ENCODE measurements at places on chromosomes 12 and 14.

GRCh38 chr12:59736359-59736758 is 140.5 kb downstream of the SLC16A7 start:
- no peak for DNase-seq

- DNase-seq, result no peak
Measured at GRCh38 chr12:105175397-105175990, 60.5 kb downstream of the APPL2 start.

DNA sequence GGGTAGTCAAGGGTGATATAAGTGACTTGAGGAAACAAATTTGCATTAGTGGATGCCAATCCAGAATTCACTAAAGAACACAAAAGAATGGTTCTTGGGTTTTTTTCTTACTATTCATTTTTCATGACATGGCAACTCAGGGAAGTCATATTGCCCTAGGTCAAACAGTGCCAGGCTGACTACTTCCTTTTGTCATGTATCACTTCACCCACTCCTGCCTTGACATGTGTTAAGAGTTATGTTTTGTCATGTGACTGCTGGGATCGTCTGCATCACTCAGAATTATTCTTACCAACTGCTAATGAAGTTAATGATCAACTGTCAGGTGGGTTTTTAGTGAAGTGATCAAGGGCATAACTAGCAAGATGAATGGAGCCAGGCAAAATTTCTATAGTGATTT is 74.2 kb downstream of the PRORP start:
- no peak for DNase-seq

GRCh38 chr12:121072147-121072546 is 33.1 kb upstream of the OASL start:
- no peak for DNase-seq

DNA sequence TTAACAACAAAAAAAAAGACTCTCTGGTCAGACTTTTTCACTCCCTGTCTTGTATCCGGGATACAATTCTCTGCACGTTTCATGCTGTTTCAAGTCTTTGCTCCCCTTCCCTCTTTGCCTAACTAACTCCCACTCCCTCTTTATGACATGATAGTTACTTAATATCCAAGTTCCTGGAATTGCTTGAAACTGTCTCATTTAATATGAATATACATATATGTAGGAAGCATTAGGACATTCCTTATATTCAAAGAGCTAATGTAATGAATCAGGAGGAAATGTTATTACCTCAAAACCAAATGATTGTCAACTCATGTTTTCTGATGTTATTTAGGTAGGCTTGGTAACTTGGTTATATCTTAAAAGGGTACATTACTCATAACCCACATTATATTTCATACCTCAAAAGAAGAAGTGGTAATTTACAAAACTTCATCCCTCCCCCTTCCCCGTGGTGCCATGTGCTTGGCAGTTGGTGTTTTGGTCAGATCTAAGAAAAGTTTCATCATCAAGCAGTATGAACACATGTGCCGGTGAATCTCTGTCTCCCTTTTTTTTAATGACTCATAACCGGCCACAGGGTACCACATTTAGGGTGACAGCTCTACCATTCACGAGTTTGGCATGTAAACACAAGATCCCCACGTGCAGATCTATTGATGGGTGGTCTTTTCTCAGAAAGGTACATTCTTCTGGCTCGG is 56.5 kb downstream of the HCAR2 start:
- DNase-seq, result no peak

DNA sequence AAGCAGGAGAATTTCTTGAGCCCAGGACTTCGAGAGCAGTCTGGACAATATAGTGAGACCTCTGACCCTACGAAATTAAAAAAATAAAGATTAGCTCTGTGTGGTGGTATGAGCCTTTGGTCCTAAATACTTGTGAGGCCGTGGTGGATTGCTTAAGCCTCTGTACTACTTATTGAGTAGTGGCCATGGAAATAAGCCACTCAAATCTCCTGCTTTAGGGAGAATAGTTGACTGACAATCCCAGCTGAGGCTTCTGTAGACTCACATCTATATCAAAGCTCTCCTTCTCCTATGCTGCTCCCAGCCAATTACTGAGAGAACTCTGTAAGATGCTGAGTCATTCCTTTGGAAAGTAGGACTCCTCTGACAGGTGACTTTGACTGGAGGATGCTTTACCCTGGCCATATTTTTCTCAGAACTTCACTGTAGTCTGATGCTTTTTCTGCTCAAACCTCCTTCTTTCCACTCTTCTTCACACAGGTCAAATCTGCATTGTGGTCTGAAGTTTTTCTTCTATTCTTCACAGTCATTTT is 420.2 kb downstream of the SLC6A15 start:
- no peak for DNase-seq

- no peak for DNase-seq
Measured at GRCh38 chr14:90040411-90040810, 21.4 kb upstream of the KCNK13 start.

DNA sequence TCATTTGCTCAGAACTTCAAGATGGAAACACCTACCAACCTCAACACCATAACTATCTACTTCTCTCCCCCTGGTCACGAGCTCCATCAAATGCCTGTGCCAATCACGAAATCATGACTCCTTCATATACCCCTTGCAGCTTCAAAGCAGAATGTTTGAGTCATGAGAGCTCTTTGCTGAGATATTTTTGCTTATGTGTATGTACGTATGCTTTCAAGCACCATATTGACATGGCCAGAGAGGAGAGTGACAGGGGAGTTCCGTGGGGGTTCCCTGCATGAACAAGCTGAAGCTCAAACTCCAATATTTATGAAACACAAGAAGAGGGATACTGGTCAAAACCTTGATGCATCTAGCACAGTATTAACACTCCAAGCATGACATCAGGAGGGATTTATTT is 374.4 kb downstream of the DPF3 start:
- DNase-seq, result no peak

DNA sequence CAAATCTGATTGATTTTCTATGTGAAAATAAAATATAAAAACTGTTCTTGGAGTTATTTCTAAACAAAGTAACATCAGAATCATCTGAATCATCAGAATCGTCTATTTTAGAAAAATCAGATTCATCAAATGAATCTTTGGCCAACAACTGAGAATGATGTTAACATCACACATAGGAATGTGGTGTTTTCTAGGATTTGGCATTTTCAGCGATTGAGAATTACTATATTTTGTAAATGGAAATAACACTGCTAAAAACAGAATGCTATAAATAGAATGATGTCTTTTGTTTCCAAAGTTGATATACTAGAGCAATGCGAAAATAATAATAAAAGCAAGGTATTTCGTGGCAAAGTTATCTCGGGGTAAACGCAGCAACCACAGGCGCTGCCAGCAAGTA is 73.9 kb upstream of the EVL start:
- DNase-seq, result no peak

DNA sequence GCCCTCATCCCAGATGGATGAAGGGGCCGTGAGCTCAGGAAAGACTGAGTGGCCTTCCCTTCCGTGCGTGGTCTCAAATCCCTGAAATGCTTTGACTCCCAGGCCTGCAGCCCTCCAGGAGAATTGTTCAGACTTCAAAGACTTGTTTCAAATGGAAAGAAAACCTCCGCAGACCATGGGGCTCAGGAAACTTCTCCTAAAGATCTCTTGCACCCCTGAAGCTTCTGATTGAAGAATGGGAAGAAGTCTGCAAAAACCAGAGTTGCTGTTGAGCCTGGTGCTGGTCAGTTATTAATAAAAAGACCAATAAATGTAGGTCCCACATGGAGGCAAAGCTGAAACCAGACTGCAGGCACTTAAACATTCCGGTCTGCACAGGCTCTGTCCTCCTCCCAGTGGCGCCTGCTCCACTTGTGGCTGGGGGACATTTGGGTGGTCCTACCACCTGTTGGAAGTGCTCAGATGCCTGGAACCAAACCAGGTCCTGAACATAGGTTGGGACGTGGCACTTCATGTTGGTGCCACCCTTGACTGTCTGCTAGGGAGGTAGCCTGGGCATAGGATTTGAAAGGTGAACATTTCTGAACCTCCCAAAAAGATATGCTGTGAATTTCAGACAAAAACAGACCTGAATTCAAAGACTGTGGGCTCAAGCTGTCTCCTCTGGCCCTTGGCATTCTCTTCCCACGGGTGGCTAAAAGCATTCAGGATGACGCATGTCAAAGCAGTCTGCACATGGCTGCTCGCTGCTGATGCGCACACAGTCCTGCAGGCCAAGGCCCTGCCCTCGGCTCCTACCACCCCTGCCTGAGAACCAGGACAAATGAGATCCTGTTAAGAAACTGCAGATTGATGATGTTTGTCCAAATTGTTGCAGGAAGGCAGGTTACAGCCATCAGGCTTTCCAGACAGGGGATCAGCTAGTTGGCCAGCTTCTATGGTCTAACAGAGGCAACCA is 36.2 kb upstream of the MEG3 start:
- no peak for DNase-seq

DNA sequence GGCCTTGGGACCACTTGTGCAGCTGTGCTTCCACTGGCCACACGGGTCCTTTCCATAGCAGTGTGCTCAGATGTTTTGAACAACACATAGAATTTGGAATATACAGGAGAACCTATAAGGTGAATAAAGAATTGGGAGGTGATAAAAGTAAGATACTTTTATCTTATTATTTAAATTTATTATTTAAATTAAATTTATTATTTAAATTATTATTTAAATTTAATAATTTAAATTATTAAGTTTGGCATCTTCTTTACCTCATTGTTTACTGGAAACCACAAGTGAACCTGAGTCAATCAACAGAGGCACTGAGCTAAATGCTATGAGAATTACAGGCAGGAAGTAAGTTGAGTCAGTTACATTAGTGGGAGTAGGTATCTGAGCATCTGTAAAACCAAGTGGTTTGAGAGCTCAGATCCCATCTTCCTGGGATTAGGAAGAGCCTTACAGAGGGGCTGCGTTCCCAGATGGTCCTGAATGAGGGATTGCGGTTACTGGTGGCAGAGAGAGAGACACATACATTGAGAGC is 103.1 kb downstream of the ESR2 start:
- no peak for DNase-seq

DNA sequence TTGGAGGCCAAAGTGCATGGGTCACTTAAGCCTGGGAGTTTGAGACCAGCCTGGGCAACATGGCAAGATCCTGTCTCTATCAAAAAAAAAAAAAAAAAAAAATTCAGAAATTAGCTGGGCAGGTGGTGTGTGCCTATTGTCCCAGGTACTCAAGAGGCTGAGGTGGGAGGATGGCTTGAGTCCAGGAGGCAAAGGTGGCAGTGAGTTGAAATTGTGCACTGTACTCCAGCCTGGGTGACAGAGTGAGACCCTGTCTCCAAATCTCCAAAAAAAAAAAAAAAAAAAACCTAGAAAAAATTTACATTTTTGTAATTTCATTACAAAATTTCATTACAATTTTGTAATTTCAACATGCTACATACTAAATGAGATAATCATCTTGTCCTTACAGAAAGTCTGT is 42.7 kb downstream of the SYNE2 start:
- no peak for DNase-seq

- DNase-seq, result peak; percentile 32
Measured at GRCh38 chr12:51533799-51534198, 57.2 kb upstream of the SCN8A start.

DNA sequence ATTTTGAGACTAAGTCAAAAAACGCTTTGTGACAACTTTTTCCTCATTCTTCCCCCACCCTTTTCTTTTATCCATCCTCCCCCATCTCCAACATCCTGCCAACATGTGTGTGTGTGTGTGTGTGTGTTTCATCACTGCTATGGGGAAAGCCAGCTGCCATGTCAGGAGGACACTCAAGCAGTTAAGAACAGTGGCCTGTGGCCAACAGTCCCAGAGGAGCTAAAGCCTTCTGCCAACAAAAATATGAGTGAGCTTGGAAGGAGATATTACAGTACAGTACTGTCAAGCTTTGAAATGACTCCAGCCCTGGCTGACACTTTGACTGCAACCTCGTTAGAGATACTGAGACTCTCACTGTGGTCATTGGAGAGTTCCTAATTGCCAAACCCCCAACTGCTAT is 5.0 kb upstream of the CSRP2 start:
- DNase-seq, result no peak

DNA sequence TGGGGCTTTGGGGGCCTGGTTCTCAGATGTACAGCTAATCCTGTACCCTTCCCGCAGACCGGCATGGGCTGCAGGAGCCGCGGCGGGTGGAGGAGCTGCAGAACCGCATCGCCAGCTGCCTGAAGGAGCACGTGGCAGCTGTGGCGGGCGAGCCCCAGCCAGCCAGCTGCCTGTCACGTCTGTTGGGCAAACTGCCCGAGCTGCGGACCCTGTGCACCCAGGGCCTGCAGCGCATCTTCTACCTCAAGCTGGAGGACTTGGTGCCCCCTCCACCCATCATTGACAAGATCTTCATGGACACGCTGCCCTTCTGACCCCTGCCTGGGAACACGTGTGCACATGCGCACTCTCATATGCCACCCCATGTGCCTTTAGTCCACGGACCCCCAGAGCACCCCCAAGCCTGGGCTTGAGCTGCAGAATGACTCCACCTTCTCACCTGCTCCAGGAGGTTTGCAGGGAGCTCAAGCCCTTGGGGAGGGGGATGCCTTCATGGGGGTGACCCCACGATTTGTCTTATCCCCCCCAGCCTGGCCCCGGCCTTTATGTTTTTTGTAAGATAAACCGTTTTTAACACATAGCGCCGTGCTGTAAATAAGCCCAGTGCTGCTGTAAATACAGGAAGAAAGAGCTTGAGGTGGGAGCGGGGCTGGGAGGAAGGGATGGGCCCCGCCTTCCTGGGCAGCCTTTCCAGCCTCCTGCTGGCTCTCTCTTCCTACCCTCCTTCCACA is 7.6 kb downstream of the NR4A1 start:
- DNase-seq, result peak; percentile 34

DNA sequence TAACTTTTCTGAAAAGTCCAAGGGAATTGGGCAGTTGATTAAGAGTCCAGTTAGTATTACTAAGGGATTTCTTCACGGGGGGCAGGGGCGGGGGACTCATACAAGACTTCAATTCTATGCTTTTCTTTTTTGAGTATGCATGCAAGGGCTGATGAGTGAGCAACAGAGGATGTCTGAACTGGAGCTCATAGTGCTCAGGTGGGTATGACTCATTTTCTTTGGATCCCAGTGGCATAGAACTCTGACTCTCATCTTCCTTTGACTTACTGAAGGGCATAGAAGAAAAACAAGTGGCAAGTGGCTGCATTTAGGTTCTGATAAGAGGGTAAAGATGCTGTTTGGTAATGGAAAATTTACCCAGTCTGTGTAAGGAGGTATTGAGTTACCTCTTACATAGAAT is 749.2 kb downstream of the NOVA1 start:
- DNase-seq, result no peak

- no peak for DNase-seq
Measured at GRCh38 chr14:68141281-68142088, 321.9 kb downstream of the RAD51B start.

DNA sequence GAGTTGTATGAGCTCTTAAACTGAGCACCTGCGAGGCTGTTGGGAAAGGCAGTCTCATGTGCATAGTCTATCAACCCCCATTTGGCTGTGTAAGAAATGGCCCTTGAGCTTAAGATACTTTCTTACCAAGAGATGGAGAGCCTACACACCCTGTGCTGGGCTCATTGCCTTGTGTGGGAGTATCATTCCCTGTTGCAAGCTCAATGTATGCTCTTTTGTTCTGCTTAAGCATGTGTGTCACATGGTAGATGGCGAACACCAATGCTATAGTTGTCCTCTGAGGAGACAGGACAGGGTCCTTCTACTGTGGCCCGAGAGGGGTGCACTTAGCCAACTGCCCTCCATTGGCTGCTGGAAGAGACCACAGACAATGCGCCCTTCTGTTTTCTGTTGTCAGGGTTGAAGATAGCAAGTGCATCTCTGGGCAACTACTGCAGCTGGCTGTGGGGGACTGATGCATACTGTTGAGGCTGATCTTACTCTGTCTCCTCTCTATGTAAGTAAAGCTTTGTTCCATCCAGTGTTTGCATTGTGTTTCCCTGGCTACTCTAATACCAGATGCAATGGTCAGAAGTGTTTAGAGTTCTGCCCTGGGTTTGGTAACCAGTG is 79.5 kb downstream of the PTPRB start:
- no peak for DNase-seq

- no peak for DNase-seq
Measured at GRCh38 chr14:98103705-98104104, 1168.3 kb downstream of the BCL11B start.
